ENCODE measurements at places on chromosomes 6 and 20. TPM values are rescaled to one million over a fixed set of nuclear protein-coding genes. Genes with fewer than 3 reads are reported as not detected.

Gene SALL4
- total RNA-seq: 1.0 TPM

Gene SLC17A1
- total RNA-seq: not detected

Gene RSPH4A
- total RNA-seq: not detected

Gene RFX6
- not detected for total RNA-seq

GRCh38 chr20:19381947-19382346 is 169.5 kb downstream of the SLC24A3 start:
- no peak for DNase-seq

DNA sequence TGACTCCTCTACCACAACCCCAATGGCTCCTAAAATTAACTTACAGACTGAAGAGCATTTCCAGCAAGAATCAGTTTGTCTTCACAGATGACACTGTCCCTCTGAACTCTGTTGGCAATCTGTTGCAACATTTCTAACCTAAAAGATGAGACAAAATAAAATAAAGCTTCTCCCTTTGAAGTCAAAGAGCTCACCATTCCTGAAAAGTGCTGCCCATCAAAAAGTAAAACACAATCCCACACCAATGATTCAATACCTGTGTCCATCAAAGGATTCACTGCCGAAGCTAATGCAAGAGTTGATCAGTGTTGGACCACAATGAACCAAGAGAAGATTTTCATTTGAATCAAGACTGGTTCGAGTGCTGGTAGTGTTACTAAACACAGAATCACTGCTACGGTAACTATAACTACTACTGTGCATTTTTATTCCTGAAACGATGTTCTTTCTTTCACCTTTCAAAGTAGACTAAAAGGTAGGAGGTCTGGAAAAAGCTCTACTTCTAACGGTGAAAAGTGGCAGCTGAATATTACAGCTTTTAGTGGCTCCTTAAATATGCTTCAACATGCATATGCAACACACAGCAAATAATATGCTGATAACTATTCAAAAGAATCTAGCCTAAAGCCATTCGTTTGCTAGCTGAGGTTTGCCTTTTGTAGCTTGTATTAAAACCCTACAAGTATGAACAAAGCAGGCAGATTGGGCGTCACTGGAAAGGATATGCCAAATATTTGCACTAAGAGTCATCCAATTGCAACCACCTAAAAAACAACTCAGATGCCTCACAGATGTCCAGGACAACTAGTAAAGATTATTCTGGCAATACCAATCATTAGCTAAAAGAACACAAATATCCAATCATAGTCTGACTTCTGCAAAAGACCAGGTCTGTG is at the start of gene DST:
TSS of gene DST (minus strand) at position 524 of the 896 bp plus-strand sequence.
- no peak for DNase-seq

DNA sequence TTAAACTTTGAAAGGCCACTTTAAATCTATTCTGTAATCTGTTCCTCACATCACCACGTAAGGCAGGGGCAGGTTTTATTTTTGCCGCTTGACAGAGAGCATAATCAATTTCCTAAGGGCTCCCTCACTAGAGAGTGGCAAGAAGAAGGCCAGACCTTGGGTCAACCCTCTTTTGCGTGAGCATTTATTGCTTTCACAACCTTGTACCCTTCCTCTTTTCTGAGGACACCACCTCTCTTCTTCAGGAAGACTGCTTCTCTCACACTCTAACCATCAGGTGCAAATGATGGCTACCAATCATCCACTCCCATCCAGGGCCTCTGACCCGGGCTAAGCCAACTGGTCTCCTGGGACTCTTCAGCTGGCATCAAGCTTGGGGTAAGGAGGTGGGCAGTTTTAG is 25.2 kb upstream of the QKI start:
- no peak for DNase-seq

GRCh38 chr20:2690718-2691117 is 1.9 kb upstream of the EBF4 start:
- no peak for DNase-seq

DNA sequence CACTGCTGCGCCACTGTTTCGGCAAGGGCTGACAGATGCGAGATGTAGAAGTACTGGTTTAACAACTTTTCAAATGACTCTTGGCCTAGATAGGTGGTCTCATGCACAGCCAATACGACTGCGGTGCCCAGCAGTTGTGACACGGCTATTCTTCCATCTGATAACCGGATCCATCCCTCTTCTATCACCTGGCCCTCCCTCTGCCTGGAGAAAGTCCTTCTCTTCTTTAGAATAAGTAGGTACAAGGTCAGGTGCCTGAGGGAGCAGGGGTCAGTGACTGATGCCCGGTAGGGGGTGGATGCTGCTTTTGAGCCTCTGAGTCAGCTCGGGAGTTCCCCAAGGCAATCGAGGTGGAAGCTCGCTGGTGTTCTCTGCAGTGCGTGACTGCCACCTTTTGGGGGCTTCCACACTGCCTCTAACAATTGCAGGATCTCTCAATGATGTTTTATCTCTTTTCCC is 166.8 kb upstream of the GRIK2 start:
- no peak for DNase-seq

DNA sequence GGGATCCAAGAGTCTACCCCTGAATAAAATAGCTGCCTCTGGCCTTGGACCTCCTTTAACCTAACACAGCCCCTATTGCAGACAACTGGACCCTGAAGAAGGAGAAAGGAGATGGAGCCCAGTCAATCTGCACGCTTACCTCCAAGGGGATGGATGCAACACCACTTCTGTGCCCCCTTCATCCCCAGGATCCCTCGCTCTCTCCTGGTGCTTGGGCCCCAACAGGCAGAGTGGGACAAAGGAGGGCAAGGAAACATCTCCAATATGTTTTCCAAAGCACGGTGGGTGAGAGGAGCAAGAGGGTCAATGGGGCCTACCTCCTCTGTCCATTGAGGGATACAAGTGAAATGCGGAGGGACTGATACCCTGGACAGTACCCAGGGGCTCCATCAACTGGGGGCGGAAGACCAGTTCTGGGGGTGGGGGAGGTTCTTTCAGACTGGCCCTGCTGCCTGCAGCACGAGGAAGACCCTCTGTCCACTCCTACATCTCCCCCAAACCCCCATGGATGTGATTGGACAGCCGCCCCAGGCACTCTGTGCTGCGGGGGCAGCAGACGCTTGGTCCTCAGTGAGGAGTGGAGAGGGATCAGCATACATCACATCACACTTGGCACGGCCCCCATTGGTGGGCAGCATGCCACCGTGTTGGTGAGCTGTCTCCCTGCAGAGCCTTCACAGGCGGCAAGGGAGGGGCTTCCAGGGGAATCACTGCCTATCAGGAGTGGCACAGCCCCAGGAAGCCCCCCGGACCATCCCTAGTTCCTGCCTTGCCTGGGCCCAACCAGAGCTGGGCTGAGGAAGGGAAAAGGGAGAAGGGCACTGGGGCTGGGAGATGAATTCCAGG is 70.6 kb downstream of the MRPL14 start:
- no peak for DNase-seq

- DNase-seq: no peak
Observed at GRCh38 chr20:3934624-3935023, 45.4 kb downstream of the PANK2 start.

DNA sequence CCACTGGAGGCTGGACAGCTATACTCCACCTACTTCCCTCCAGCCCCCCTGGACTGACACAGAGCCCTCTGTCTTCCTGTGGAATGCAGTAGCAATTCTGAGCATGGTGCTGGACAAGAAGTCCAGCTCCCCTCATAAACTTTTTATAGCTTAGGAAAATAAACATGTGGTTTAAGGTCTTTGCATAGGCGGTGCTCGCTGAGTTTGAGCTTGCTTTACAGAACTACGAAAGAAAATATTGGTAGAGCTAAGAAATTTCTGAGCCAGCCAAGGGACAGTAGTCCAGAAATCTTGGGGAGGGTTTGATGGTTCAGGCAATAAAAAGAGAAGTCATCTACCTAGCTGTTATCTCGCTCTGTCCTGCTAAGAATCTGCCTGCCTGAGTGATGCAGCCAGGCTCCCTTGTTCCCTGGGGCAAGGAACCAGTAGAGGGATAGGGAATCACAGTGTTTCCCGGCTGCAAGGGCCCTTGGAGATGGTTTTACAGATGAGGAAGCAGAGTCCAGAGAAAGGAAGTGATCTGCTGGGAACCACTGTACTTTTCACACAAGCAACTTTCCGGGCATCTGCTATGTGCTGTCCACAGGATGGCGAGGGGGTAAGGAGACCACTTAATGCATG is 343.4 kb downstream of the CDC5L start:
- no peak for DNase-seq

GRCh38 chr6:131399433-131399832 is 173.6 kb upstream of the ARG1 start:
- no peak for DNase-seq

DNA sequence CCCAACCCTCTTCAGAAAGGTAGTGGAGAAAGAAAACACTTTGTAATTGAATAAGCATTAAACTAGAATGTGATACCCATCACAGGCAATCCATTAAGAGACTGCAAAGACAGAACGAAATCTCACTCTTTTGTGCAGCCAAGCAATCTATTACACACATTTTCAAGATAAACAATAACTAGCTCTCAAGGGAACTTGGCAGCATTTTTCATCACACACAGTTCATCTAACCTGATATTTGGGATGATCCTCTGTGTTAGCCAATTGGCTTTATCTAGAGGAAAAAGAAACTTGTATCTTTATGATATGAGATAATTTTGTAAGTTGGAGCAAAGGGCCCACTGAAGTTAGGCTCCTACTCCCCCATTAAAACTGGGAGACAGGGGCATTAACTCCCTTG is 1.5 kb upstream of the GZF1 start:
- no peak for DNase-seq

- DNase-seq: no peak
Observed at GRCh38 chr6:52330470-52330869, 31.5 kb upstream of the PAQR8 start.

- no peak for DNase-seq
Observed at GRCh38 chr20:43151901-43152300, 37.8 kb downstream of the PTPRT start.

Data from activated T-helper 1 cell treated with anti-CD3 and anti-CD28 coated beads, Interleukin-12 subunit alpha, Interleukin-12 subunit beta, Interleukin-2, Interleukin-4 antibody, amounts not matched to agents 30 ng/mL and 10 ng/mL and 1 ng/mL, durations not matched to agents 14 hours and 24 hours and 36 hours (primary cell).